ENCODE measurements at places on chromosomes 2 and 18. TPM values are rescaled to one million over a fixed set of nuclear protein-coding genes. Genes with fewer than 3 reads are reported as not detected.

GRCh38 chr2:158936978-158937377 lies 31.5 kb upstream of the TANC1 start:
- no peak for DNase-seq

GRCh38 chr2:16664052-16664731 lies 1.4 kb downstream of the CYRIA start:
- peak; percentile 51 for DNase-seq

CHCHD5 gene
- 24.4 TPM for polyA plus RNA-seq

EIPR1 gene
- 26.1 TPM for polyA plus RNA-seq

PPM1B gene
- 81.0 TPM for polyA plus RNA-seq

- no peak for DNase-seq
Observed at GRCh38 chr2:240786355-240786841, 33.6 kb downstream of the KIF1A start.

BCL2L11 gene
- 19.2 TPM for polyA plus RNA-seq

RHBDD1 gene
- polyA plus RNA-seq: 33.5 TPM

IFIH1 gene
- 8.0 TPM for polyA plus RNA-seq

GRCh38 chr2:169018390-169018789 lies 12.7 kb downstream of the ABCB11 start:
- DNase-seq: no peak

- no peak for DNase-seq
Observed at GRCh38 chr2:226661789-226662545, 137.7 kb downstream of the IRS1 start.

DNA sequence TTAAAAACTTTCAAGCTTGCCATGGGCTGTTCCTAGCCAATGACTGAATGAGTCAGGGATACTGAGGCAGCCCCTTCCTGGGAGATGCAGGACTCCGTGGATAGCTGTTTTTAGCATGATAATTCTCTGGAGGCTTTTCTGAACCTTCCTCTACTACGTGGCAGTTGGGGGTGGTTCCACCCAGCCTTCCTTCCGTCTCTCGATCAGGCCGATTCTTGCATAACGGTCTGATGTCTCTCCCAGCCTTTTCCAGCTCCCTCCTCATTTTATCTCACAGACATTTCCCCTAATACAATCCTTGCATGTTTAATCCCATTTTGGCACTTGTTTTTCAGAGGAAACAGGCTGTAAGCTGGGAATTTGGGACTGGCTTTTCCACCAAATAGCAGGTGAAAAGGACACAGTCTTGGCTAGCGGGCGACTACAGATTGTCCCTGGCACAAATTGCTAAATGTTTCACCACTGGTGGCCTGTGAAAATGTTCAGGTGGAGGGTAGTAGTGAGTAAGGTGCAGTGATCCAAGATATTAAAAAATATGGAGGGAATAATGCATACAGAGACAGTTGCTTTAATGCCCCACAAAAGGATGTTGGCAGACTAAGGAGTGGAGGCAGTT lies 21.0 kb upstream of the CTLA4 start:
- DNase-seq: no peak

LRATD1 gene
- polyA plus RNA-seq: 24.0 TPM

VWC2L gene
- 0.10 TPM for polyA plus RNA-seq

DNA sequence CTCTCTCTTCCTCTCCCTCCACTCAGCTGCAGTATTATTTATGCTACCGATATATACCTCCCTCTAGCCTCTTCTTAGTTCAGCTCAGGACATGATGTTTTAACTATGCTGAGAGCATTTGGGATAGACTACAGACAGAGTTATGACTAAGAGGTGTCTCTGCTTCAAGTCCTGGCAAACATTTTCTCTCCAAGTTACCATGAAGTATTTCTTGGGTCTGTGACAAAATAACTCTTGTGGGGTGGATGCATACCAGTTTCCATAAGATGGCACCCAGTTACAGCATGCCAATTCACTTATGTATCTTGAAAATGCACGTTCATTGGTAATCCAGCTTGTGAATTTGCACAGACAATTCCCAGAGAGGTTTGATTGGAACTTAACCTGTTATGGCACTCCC lies 737.6 kb downstream of the SLC4A3 start:
- DNase-seq: no peak

- DNase-seq: no peak
Observed at GRCh38 chr2:167134381-167135072, 246.2 kb downstream of the XIRP2 start.

DNA sequence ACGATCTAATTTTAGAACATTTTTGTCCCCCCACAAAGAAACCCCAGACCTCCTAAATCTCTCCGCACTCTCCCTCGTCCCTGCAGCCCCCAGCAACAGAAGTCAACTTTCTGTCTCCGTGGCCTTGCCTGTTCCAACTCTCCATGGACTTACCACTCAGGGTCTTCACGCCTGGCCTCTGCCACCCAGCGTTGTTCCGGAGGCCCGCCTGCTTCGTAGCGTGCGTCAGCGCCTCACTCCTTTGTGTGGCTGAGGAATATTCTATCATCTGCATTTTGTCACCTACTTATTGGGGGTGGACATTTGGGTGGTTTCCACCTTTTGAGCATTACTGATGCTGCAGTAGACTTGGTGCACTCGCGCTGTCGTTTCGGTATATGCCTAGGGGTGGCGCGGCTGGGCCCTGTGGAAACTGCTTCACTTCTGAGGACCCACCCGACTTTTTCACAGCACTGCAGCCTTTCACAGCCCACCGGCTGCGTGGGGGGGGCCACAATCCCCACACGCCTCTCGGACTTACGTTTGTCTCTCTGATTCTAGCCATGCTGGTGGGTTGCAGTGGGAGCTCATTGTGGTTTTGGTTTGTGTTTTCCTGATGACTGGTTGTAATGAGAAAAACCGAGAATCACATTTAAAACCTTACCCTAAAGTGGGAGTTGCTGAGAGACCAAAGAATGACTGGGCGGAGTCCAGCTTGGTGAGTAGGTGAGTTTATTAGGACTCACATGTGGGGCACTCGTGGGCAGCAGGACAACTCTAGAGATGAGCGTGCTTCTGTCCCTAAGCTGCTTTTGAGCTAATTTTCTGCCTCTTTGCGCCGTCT lies 1.4 kb upstream of the HSBP1L1 start:
- no peak for DNase-seq

TUBB8B gene
- 0.51 TPM for polyA plus RNA-seq

TSGA10 gene
- 12.8 TPM for polyA plus RNA-seq

- peak; percentile 23 for DNase-seq
Observed at GRCh38 chr2:164746713-164747112, 94.9 kb downstream of the COBLL1 start.

HOXD8 gene
- polyA plus RNA-seq: 239 TPM

- no peak for DNase-seq
Observed at GRCh38 chr18:27762054-27762453, 414.9 kb downstream of the CDH2 start.

DNA sequence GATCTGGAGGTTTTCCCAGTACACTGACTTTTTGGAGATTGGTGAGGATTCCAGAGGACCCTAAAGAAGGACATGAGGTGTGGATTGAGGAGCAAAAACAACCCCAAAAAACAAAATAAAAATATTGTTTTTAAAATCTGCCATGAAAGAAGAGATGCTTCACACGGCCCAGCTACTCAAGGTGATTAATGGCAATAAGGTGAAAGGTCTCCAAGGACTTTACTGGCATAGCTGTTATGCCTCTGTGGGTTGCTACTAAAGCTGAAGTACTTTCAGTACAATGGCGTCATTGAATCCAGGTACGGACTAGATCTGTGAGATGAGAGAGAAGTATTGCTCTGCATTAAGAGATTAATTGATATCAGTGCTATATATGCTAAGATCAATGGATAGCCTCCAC lies 606.4 kb downstream of the TDRD15 start:
- peak; percentile 5 for DNase-seq

GRCh38 chr2:118686346-118686745 lies 161.1 kb downstream of the EN1 start:
- no peak for DNase-seq

DNA sequence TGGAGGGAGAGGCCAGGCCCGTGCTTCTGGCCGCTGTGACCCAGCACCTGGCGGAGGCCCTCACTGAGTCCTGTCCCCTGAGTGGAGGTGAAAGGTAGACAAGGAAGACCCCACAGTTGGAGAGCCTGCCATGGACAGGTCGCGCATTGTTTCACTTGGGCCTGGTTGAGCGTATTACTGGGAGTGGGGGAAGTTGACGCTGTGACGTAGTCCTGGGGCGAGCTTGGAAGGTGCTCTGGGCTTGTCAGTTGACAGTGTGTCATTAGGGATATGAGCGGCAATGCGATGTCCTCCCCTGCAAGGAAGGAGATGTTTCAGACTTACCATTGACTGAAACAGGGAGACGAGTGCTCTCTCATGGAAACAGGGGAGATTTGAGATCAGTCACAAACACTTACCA lies 127.1 kb downstream of the SH3RF3 start:
- no peak for DNase-seq

DNA sequence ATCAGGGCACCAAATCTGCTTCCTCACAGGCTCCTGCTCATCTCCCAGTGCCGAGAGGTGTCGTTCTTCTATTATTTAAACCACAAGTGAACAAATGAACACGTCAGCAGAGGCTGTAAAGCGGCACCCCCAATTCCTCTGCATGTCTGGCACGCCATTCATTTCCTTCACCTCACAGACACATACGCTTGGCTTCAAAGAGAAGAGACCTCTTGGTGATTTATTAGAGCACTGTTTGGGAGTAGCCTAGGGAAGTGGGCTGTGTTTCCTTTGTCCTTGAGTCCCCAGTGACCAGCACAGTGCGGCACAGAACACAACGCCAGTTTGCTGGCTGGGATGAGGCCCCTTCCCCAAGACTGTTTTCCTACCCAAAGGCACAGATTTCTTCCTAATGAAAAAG lies 184.3 kb upstream of the REV1 start:
- no peak for DNase-seq

GRCh38 chr2:9124231-9124741 lies 82.3 kb upstream of the ASAP2 start:
- no peak for DNase-seq

GRCh38 chr2:176163672-176164056 lies 6.6 kb downstream of the HOXD3 start:
- DNase-seq: no peak

DNA sequence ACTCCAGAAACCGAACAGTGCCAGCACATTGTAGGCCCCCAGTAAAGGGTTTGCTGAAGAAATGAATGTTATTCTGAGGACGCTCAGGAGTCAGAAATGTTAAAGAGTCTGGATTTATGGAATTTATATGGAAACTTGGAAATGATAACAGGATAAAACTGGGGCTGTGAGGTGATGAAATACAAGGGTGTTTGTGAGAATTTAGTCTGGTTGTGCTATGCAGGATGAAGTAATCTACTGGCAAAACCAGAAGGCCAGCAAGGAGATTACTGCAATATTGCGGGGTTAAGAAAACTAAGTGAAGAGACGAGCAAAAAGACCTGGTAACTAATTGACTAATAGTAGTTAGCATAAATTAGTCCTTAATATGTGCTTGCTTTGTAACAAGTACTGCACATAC lies 467.8 kb downstream of the ZEB2 start:
- DNase-seq: no peak

CELF4 gene
- polyA plus RNA-seq: 2.8 TPM

UGT1A10 gene
- not detected for polyA plus RNA-seq

DNA sequence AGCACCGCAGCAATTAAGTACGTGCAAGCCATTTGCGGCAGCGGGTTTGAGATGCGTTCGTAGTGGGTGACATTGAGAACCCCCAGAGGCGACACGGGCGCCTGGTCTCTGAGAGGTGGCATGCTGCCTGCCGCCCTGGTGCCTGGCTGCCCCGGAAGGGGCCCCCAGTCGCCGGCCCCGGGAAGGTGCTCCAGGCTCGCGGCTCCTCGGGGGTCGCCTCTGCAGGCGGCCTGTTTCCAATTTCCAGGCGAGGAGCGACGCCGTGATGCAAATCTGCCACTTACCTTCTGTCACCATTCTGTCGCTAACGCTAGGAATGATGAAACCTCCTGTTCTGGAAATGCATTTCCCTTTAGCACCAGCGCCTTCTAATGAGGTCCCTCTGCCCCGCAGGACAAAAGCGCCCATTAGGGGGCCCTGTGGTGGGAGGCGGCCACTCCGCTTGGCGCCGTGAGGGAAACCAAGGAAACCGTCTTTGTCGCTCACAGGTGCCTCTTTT lies 13.0 kb downstream of the KIF5C start:
- no peak for DNase-seq

FAP gene
- polyA plus RNA-seq: 13.8 TPM

CYTIP gene
- polyA plus RNA-seq: 1.8 TPM

- no peak for DNase-seq
Observed at GRCh38 chr2:154638783-154639182, 59.7 kb upstream of the KCNJ3 start.

SETBP1 gene
- polyA plus RNA-seq: 27.4 TPM
